CD4-positive, alpha-beta T cell treated with Interleukin-4 for 1 hour (primary cell): ENCODE measurements at places on chromosomes 7 and 10.

DNA sequence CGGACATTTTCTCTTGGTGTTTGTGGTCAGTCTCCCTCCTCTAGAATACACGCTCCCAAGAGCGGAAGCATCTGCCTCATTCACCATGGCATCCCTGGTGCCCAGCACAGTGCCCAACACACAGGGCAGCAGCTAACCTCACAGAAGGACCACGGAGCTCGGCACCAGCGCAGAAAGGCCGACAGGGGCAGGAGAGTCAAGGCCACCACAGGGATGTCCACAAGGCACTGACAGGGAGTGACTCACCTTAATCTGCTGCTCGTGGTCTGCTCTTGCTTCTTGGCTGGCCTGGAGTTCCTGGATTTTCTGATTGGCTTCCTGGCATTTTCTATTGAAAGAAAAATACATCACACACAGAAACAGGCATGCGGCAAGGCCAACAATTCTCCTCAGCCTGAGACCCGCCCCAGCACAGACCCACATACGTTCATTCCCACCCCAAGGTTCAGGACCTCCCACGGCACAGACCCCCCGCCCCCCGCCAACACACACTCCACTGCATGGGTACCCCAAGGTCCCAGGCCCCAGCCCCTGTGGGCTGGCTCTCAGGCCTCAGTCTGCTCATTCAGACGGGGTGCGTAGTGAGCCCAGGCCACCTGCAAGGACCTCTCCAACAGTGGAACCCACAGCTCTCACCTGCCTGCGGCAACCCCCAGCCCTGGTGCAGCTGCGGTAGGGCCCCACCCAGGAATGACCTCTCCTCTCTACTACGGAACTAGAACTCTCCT, 14.9 kb downstream of the MAD1L1 start:
- no peak for DNase-seq

GRCh38 chr7:96204601-96205000, 117.3 kb downstream of the SLC25A13 start:
- no peak for DNase-seq

DNA sequence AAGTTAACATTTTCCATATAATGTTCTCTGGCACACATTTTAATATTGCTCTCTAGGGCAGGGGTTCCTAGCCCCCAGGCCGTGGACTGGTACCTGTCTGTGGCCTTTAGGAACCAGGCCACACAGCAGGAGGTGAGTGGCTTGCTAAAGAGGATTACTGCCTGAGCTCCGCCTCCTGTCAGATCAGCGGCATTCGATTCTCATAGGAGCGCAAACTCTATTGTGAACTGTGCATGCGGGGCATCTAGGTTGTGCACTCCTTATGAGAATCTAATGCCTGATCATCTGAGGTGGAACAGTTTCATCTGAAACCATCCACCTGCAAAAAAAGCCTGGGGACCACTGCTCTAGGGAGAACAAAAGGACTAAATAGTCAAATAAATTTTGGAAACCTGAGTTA, 65.7 kb downstream of the EXOC6 start:
- DNase-seq: no peak

DNA sequence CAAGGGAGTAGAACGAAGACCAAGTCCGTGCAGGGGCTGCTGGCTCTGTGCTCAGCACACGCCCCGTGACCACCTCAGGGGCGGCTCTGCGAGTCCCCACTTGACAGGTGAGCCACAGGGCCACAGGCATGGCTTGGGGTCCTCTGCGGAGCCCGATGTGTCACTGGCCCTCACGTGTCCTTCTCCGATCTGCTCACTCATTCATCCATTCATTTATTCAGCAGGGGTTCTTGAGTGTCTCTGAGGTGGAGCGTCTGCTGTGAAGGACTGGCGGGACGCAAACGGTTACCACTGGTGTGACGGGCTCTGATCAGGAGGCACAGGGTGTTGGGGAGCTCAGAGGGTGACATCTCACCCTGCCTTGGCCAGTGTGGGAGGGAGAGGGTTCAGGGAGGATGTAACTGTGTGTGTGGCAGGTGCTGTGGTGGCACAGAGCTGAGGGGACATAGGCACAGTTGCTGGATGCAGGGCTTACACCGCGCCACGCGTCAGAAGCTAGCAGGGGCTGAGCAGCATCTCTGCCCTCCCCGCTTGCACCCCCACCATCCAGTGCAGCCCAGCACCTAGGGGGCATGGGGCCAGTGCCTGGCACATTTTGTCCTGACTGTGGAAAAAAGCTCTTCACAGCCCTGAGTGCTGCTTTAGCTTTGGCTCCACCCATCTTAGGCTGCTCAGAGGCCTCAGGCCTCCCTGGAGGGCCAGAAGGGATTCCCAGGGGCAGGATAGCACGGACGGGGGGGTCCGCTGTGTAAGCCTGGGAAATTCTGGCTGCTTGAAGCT, 116.8 kb downstream of the LHPP start:
- DNase-seq: no peak

DNA sequence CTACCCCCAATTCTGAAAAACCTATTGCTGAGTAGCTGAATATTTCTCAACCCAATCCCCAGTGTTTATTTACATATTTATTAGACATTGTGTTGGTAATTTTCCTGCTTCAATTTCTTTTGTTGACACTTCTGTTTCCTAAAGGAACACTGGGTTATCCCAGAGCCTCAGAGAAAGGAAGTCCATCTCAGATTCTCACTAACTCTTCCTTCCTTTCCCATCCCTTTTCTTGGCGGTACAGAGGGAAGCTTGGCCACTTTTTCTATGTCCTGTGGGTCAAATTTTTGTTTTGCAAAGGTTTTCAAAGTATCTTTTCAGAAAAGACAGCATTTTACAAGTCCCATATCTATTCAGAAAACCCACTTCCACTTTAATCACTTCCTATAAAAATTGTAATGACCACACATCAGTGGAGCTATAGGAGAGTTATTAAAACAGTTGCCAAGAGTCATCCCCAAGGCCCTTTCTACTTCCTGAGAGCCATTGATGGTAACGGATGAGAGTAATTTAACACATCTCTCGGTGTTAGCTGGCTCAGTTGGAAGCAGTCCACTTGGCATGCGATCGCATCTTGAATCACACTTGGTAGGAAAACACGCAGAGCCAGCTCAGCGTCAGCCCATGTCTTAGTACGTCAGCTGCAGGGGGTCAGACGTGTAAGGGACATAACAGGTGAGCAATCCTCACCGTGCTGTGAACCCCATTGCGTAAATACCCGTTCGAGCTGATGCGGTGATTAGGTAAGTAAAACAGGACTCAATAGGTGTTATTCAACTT, 231.1 kb upstream of the ADARB2 start:
- DNase-seq: no peak

- no peak for DNase-seq
These were observed 11.7 kb upstream of the GPR141 start for GRCh38 chr7:37671876-37672275.

GRCh38 chr10:69479240-69480067, 28.2 kb downstream of the TSPAN15 start:
- DNase-seq: no peak

DNA sequence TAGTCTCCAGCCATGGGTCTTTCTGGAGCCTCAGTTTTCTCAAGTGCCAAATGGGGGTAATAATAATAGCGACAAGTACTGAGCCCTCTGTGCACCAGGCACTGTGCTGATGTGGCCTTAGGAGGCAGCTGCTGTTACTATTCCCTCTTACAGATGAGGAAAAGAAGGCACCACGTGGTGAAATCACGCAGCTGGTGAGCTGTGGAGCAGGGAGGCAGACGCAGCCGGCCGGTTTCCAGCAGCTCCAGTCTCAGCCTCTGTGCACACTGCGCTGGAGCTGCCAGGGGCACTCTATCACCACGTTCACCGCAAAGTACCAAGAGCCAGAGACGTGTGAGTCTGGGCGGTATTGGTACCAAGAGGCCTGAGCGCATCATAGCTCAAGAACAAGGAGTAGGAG, 9.6 kb downstream of the PYROXD2 start:
- DNase-seq: no peak

GRCh38 chr10:123043409-123043925, 34.7 kb downstream of the ACADSB start:
- peak; percentile 41 for DNase-seq

GRCh38 chr7:15848901-15849300, 162.4 kb upstream of the MEOX2 start:
- no peak for DNase-seq
